NCI-H1417 (cell line): ENCODE measurements at places on chromosomes 6 and 20.

GRCh38 chr6:106659859-106660258, 30.5 kb downstream of the QRSL1 start:
- no peak for DNase-seq

DNA sequence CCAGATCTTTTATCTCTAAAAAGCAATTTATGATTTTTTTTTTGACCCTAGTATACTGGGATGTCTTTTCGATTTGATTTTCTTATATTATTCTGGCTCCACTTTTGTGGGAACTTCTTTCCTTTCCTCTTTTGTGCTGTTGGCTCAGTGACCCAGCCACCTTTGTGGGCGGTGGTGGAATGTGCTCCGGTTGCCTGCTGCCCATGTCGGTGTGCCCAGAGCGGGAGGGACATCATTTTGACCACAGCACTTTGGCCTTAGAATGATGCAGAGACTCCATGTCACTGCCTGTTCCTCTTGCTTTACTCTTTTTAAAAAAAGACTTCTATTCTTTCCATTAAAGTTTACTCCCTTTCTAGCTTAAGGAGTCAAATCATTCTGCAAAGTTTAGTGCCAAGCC, 198.0 kb downstream of the FARS2 start:
- DNase-seq = no peak

GRCh38 chr6:9085709-9086070, 650.3 kb upstream of the SLC35B3 start:
- DNase-seq = no peak

GRCh38 chr20:49812507-49813304, at the start of gene SLC9A8:
TSS of gene SLC9A8 (plus strand) at chr20:49812828. CDS start at chr20:49812923, 95 bp downstream.
- peak; percentile 91 for DNase-seq

DNA sequence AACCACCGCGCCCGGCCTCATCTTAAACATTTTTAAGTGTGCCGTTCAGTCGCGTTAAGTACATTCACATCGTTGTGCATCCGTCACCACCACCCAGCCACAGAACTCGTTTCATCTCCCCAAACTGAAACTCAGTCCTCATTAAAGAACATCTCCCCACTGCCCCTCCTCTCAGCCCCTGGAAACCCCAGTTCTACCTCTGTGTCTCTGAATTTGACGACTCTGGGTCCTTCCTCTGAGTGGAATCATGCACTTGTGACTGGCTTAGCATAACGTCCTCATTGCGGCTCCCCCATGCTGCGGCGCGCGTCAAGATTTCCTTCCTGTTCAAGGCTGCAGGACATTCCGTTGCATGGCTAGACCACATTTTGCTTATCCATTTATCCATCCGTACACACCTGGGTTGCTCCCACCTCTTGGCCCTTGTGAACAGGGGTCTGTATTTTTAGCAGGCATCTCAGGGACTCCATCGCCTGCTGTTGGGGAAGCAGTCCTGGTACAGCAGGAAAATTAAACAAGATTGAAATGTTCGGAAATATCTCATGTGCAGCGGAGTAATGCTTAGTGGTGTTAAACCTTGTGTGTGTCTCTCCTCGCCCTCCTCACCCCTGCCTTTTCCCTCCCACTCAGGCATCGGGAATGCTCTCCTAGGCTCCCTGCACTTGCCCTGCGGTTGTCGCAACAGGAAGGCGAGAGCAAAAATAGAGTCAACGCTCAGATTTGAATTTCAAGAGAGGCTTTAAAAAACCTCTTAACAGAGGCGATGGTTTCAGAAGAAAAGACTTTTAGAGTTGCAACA, 127.9 kb downstream of the PXDC1 start:
- peak; percentile 55 for DNase-seq

GRCh38 chr20:3652676-3653596, 10.3 kb downstream of the GFRA4 start:
- DNase-seq = no peak

DNA sequence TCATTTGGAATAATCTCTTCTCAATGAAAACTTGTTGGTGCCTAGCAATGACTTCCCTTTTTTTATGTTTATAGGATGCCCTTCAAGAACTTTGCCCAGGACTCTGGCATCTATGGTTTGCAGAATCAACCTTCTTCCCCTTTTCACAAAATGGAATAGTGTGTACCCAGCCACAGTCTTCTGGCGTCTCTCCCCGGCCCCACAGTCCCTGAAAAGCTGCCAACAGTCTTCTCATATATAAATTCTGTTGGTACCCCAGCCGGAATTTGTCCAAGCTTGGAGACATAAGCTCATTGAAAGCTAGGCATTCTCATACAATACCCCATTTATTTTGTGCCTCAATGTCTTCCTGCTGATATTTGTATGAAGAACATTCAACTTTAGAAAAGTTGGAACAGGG, 26.4 kb upstream of the MCM3 start:
- no peak for DNase-seq

DNA sequence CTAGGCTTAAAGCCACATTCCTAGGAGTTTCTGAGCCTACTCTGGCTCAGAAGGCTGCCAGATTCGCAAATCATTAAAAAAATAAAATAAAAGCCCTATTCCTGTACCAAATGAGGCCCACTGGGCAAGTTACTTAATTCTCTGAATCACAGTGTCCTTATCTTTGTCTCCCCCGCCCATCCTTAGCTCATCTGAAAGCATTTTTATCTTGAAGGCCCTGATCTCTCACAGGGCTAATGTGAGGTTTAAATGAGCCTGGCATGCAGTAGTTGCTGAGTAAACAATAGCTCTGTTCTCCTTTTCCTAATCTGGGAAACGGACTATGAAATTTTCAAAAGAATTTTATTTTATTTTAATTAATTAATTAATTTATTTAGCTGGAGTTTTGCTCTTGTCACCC, 2.1 kb upstream of the ZBTB12 start:
- no peak for DNase-seq

DNA sequence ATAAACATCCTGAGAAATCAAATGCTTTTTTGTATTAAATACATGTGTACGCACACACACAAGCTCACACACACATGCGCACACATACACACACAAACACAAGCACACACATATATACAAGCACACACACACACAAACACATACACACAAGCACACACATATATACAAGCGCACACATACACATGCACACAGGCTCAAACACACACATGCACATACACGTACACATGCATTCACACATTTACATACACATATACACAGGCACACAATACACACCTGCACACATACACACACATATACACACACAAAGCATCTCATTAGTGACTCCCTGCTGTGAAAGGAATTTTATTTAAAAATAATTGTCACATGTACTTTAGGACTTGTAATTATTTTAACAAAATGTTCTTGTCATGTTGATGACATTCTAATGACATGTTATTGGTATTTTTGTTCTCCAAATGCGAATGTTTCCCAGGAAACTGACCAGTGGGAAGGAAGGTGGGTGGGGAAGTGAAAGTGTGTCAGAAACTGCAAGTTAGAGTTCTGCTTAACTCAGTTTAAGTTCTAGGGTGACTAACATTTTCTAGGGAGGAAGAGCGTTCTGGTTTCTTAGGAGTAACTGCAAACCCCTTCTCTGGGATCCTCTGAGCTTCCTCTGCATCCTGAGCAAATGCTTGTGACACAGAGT, 113.9 kb upstream of the ZNF217 start:
- no peak for DNase-seq

DNA sequence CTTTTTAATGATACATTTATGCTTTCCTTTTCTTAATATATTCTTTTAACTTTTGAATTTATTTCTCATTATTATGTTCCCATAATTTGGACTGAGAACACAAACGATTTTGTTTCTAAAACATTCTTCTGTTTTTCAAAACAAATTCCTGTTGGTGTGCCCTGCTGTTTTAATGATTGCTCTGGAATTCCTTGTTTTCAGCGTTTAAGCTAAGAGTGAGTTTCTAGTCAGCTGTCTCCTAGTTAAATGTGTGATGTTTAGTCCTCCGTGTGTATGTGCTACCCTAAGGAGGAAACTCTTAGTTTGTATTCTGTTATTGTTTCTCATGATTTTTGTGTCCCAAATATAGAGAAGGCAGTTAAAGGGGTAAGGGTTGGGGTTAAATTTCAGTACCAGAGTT, 306.1 kb upstream of the RGS17 start:
- no peak for DNase-seq

DNA sequence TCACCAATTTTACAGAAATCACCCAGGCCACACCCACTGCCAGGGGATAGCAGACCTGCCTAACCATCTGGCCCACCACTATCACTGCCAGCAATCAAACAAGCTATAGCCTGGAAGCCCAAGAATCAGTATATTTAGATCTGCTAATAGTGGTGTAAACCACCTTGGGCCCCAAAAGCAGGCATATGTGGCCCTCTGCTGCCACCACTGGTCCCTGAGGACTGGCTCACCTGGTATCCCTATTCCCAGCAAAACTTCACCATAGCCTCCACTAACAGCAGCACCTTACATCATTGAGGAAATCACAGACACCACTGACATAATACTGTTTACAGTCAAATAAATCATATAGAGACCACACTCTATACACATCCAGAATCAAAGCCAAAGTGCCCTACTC, 880.4 kb upstream of the MAN1A1 start:
- no peak for DNase-seq

DNA sequence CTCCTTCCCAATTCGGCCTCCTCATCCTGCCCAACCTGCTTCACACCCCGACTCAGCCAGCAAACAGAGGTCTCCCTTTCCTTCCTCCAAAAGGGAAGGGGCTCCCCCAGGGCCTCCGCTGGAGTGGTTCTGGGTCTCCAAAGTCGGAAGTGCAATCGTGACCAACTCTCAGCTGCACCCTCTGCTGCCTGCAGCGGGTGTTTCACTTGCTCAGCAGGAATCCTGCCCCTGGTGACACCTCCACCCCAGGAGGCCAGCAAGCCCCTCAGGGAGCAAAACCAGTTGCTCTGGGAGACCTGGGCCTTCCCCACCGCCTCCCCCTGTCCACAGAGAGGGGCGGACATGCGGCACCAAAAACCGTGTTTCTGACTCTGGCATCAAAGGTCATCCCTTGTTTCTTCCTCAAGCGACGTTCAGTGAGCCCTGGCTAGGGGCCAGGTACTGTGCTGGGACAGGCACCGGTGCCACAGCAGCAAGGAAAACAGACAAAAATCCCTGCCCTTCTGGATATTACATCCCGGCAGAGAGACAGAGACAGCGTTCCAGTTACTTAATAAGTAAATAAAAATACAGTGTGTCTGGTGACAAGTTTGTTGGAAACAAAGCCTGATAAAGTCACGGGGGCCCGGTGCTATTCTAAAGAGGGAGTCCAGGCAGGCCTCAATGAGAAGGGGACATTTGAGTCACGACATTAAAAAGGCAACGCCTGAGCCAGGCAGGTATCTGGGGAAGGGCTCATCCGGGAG, 219.0 kb downstream of the BMP7 start:
- no peak for DNase-seq

GRCh38 chr6:160510199-160510598, 153.9 kb downstream of the LPA start:
- no peak for DNase-seq

DNA sequence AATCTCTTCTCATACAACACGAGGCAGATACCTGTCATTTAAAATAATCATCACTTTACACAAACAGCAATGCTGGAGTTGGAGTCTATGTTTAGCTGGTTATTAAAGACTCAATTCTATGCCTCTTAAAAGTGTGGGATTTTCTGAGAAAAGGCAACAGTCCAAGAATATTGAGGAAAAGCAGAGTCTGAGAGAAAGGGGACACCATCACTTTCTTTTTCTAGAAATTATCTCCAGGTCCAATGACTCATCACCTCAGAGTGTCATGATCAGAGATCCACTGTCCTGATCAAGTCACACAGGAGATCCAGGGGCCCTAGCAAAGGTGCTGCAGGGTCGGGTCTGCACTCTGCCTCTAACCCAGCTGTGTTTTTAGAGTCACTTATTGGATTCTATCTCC, 8.0 kb downstream of the CYP24A1 start:
- DNase-seq = no peak

GRCh38 chr6:75188221-75188925, 17.5 kb downstream of the COL12A1 start:
- DNase-seq = no peak

DNA sequence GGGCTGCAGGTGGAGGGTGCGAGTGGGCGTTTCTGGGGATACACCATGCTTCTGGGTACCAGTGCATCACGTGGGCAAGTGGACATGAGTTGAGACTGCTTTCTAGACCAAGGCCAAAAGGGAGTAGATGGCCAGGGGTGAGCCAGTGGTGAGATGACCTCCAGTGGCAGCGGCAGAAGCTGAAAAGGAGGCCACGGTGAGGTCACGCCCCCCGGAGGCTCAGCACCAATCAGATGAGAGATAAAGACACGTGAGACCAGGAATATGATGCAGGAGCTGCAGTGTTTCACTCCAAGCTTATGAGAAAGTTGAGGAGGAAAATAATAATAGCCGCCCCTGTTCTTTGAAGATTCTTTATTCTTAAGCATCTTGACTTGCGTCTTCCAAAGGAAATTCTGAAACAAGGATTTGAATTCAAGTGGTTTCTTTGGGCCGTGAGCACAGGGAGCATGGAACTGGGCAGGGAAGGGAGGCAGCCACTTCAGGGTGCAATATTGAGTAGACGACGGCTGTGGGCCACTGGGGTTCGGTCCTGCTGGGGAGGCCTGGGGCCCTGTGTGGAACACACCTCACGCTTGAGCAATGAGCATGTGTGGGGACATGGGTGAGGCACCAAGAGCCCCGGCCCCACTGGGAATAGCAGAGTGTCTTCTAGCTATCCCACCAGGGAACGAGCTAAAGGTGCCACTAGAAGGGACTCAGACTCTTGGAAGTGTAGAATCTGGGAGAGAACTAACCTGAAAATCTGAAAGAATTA, 156.7 kb upstream of the LRFN2 start:
- DNase-seq = no peak

- DNase-seq = no peak
Measured at GRCh38 chr20:16245879-16246278, 327.4 kb downstream of the KIF16B start.

- DNase-seq = no peak
Measured at GRCh38 chr6:125533710-125534397, 215.6 kb upstream of the HEY2 start.

GRCh38 chr6:26241033-26241895, 123.7 kb upstream of the BTN3A2 start:
- DNase-seq = no peak

- DNase-seq = peak; percentile 56
Measured at GRCh38 chr6:5085648-5086293, 630 bp downstream of the PPP1R3G start.

DNA sequence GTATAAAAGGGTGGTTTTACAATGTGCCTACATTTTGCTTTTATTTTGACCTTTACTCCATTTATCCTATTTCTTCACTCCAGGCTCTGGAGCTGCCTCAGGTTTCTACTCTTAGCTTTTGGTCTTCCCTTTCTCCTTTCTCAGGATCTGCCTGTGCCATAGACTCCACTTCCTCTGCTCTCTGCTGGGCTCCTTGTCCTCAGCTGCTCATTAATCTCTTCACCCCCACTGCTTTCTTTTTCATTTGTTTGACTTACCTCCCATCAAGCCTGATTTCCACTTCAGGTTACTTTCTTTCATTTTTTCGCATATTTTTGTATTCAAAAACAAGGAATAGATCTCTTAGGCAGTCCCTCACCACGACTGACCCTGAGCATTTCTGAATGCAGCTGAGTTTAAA, 106.8 kb downstream of the COL19A1 start:
- DNase-seq = no peak

DNA sequence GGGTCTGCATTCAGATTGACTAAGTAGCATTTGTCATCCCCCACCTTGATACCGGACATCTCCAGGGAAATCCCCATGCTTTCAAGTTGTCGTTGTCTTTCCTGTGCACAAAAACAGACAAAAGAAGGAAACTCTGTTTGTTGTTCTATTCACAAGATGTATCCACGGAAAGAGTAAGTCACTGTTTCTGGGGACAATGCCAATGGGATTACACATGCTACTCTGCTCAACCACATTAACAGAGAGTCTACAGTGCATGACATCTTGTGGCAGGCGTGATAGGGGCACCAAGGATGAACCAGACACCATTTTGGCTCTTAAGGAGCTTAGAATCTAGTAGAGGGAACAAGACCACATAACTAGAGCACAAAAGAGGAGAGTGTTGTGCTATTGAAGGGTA, 124.4 kb upstream of the NUP153 start:
- DNase-seq = no peak
